ENCODE measurements at places on chromosomes 11 and 22.

DNA sequence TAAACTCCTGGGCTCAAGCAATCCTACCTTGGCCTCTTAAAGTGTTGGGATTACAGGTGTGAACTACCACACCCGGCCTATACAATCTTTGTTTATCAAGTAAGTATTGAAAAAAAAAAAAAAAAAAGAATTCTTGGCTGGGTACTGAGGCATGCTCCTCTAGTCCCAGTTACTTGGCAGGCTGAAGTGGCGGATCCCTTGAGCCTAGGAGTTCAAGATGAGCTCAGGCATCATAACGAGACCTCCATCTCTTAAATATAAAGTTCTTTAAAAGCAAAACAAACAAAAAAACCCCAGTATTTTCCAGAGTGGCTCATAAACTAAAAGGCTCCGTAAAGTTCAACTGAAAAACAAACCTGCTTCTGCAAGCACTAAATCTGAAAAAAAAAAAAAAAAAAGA lies 50.3 kb upstream of the GAB2 start:
- no peak for DNase-seq

DNA sequence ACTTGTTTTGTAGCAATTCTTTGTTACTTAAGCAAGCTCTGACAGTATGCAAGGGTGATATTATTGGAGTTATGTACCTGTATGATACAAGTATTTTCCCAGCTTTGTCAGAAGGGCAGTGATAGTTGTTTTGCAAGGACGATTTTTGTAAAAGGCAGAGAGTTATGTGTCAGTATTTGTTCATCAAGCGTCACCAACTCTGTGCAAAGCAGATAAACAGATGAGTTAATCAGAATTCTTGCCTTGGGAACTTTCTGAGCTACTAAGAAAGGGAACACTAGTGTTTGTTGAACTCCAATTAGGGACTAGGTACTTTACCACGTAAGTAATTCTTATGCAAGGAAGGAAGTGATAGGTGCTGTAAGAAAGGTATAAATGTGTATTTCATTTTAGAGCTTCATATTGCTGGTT lies 1.4 kb downstream of the USP47 start:
- no peak for DNase-seq

DNA sequence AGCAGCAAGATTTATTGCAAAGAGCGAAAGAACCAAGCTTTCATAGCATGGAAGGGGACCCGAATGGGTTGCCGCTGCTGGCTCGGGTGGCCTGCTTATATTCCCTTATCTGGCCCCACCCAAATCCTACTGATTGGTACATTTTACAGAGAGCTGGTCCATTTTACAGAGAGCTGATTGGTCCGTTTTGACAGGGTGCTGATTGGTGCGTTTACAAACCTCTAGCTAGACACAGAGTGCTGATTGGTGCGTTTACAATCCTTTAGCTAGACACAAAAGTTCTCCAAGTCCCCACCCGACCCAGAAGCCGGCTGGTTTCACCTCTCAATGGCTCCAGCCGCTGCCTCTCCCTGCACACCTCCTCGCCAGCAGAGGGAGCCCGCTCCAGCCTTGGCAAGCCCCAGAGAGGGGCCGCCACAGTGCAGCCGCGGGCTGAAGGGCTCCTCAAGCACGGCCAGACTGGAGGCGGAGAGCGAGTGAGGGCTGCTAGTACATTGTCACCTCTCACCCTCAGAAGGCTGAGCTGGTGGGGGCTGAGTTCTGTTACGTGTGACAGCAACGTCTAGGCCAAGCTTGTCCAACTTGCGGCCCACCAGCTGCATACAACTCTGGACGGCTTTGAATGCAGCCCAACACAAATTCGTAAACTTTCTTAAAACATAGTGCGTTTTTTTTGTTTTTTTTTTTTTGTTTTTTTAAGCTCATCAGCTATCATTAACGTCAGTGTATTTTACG lies 8.7 kb downstream of the PTH start:
- DNase-seq, result no peak

DNA sequence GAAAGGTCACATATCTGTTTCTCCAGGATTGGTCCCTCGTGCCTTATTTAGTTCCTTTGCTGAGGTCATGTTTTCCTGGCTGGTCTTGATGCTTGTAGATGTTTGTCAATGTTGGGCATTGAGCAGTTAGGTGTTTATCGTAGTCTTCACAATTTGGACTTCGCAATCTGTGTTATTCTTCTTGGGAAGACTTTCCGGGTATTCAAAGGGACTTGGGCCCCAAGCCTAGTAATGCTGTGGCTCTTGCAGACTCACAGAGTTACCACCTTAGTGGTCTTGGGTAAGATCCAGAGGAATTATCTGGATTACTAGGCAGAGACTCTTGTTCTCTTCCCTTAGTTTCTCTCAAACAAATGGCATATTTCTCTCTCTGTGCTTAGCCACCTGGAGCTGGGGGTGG lies 223.5 kb downstream of the GRIK4 start:
- DNase-seq, result no peak

DNA sequence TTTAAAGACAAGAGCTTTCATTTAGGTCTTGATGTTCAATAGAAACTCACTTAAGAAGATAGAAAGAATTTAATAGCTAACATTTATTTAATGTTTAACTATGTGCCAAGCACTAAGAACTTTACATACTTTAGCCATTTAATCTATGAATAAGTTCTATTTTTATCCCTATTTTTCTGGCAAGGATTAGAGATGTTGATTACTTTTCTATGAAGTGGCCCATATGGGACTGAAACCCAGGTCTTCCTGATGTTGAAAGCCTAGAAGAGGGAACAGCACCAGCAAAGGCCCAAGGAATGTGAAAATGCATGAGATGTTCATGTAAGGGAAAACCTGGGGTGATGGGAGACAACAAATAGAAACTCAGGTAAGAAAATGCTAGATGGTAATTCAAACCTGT lies 15.4 kb upstream of the TBCEL start:
- no peak for DNase-seq

DNA sequence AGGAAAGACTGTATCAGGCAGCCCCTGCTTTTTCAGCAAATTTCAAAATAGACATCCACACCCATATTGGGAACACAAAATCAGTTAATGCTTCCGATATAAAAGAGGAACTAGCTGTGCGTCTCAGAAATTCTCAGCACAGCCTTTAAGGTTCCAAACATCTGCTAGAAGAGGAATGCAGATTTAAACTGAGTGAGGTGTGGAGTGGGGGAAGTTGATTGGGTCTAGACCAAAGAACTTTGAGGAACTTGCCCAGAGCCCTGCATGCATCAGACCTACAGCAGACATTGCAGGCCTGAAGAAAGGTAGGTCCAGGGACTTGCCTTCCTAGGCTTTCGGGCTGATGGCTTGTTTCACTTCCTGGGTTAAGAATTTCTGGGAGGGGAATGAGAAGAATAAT lies at the start of gene MS4A4A:
Gene MS4A4A, plus strand, starts transcription at position 255 of the 400 bp plus-strand sequence. Its CDS starts 10 bp downstream, at position 265.
- no peak for DNase-seq

GRCh38 chr11:111185266-111185665 lies 60.3 kb upstream of the POU2AF2 start:
- no peak for DNase-seq

GRCh38 chr11:612201-612960 lies 3.4 kb downstream of the IRF7 start:
- DNase-seq, result no peak

DNA sequence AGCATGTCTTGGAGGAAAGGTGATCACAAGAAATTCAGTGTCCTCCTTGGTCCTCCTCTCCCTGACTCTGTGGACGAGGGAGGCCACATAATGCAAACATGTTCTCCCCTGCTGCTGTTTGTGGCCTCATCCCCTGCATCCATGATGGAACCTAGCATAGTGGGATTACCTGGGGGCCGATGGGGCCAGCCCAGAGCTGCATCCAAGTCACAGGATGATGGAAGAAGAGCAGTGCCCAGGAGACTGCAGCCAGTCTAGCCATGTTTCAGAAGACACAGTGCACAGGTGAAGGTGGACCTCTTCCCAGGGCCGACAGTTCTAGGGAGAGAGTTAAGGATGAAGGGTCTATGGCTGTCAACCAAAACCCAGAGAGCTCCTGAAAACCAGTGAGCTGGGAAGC lies 213.6 kb upstream of the B3GAT1 start:
- no peak for DNase-seq

DNA sequence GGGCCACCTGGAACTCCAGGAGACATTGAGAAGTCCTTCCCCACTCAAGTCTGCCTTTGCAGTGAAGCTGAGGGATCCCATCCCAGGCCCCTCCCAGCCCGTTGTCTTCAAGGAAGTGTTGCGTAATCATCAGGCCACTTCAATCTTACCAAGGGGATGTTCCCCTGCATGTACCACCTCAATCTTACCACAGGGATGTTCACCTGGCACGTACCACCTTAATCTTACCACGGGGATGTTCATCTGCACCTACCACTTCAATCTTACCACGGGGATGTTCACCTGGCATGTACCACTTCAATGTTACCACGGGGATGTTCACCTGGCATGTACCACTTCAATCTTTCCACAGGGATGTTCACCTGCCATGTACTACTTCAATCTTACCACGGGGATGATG lies 108.0 kb upstream of the SYN3 start:
- DNase-seq, result no peak

DNA sequence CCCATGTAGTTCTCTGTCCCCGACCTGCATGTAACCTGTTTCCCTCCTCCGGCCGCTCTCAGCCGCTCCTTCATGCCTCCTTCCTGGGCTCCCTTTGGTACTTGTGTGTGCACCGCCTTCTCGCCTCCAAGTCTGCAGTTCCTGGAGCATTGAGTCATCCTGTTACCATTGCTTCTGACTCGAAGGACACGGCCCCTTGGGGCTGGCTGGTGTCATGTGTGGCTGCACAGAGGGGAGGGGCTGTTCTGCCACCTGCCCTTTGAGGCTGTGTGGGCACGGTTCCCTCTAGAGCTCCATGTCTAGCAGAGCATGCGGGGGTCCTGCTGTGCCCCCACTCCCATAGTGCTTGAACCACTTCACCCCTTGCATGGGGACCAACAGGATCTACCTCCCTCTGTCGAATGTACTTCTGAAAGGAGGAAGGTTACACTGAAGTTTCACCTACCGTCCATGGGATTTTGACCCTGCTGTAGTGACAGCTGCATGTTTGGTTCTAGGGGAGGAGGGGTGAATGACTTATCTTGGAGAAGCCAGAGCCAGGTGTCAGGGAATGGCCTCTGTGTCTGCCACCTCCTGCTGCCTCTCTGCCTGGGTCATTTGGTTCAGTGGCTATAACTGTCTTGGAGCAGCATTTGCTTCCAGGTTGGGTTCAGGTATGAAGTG lies 39.6 kb downstream of the BCR start:
- DNase-seq, result no peak

DNA sequence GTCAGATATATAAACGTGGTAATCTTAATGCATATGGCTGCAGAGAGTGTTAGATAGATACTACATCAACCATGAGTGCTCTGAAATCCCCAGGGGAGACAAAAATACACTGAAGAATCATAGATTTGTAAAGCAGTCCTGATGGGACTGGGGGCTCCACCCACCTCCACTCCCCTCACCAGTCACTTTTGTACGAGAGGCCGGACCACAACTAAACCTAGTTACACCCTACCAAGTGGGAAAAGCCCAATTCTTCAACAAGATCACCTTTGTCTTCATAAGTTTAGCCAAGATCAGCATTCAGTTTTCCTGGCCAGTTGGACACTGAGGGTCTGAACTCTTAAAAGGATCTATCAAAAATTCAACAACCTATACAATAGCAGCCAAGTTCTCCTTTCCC lies 1.5 kb downstream of the SF1 start:
- no peak for DNase-seq

DNA sequence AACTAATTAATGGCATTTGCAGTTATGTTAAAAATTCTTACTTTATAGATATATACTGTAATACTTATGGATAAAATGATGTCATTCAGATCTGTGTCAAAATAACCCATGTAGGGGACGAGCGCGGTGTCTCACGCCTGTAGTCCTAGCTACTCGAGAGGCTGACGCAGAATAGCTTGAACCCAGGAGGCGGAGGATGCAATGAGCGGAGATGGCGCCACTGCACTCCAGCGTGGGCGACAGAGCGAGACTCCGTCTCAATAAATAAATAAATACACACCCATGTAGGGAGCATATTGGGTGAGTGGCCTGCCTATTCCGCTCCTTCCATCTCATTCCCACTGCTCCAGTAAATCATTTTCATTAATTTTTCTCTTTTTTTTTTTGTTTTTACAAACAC lies 7.1 kb downstream of the SNU13 start:
- no peak for DNase-seq

DNA sequence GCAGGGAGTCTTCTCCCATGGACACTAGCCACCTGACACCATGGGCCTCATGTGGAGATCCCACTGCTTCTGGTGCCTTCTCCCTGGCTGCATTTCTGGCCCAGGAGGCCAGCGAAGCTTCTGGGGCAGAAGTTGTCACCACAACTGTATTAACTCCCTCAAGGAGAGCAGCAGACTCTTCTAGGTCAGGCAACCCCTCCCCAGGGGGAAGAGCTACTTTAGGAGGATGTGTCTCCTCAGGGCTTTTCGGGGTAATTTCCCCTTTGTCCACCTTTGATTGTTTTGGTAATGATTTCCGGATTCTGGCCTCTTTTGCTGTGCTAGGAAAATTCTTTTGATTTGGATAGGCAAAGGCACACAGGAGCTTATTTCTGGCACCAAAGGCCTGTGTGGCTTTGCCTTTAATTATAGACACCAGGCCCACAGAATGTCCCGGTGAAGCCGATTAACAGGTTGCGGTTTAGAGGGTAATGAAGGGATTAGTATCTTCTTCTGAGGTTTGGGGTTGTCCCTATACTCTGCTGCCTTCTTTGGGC lies 8.9 kb upstream of the UCP2 start:
- DNase-seq, result no peak

DNA sequence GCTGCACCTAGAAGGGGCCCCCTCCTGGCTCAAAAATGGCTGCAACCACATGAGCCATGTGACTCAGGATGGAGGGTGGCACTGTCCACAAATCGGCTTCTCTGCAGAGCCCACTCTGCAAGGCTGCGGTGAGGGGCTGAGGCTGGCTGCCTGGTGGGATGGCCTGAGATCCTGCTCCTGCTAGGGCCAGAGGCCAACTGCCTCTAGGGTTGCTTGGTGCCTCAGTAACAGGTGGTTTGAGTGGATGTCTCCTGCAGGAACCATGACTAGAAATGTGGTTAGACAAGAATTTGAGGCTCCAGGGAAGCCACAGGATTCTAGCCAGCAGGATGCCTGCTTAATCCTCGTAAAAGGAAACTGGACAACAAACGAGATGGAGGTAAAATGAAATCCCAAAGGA lies 17.1 kb downstream of the PATZ1 start:
- DNase-seq, result no peak

DNA sequence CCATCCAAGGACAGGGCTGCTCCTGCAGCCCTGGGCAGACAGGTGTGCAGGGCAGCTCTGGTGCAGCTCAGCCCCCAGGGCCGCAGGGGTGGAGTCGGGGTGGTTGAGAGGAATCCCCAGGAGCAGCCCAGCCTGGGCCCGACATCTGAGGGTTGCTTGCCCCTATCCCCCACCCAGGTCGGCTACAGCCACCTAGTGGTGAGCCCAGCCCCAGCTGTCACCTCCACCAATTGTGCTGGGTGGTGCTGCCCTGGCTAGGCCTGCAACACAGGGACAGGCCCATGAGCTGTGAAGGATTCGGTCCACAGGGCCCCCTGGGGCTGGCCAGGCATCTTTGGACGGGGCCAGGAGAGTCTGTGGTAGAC lies 29.6 kb downstream of the RTN4R start:
- no peak for DNase-seq

GRCh38 chr22:37521236-37521739 lies 2.1 kb upstream of the CARD10 start:
- no peak for DNase-seq
